ENCODE measurements at places on chromosomes 4 and X.

DNA sequence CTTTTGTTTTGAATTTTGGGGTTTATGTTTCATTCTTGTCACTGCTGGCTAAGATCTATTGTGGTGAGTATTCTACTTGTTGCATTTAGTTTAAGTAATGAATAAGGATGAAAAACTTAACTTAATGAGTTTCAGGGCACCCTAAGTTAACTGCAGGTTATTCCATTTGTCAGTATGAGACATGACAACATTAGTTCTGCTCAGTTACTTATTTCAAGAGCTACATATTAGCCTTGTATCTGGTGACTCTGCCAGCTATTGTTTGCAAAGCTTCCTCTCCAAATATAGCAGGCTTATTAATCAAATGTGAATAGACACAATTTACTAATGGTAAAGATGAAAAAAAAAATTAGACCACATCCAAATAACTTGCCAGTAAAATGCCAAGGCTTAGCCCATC lies 567.1 kb downstream of the IL15 start:
- DNase-seq = no peak

- no peak for DNase-seq
These were observed 151.2 kb downstream of the SPATA18 start for GRCh38 chr4:52202251-52202779.

GRCh38 chrX:44060221-44060620 lies 87.0 kb upstream of the NDP start:
- no peak for DNase-seq

GRCh38 chrX:40166582-40166981 lies 68.8 kb upstream of the BCOR start:
- DNase-seq = peak; percentile 59

GRCh38 chr4:132694775-132695174 lies 454.3 kb upstream of the PCDH10 start:
- DNase-seq = no peak
